GM18507 (cell line): ENCODE measurements at places on chromosomes 6 and 20.

- no peak for DNase-seq
These were observed 24.4 kb downstream of the CAP2 start for GRCh38 chr6:17417817-17418216.

GRCh38 chr6:122264557-122264956, 134.9 kb upstream of the HSF2 start:
- no peak for DNase-seq

DNA sequence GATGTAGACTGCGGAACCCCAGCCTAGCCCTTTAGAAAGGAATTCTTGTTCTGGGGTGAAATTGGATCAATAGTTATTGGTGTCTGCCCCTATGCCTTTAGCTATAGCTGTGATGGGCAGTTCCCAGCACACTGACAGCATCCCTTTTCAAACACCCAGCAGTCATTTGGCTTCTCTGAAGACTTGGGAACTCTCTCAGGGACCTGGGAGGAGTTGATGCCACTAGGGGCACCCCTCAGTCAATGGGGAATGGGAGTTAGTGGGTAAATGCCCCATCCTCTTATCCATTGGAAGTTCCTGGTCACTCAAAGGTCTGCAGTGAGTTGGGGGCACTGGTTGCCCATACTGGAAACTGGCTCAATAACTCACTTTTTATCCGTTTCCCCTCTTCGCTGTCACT, 31.6 kb upstream of the CSNK2A1 start:
- no peak for DNase-seq

- DNase-seq, result no peak
These were observed 421.9 kb downstream of the PREX1 start for GRCh38 chr20:48405909-48406308.

DNA sequence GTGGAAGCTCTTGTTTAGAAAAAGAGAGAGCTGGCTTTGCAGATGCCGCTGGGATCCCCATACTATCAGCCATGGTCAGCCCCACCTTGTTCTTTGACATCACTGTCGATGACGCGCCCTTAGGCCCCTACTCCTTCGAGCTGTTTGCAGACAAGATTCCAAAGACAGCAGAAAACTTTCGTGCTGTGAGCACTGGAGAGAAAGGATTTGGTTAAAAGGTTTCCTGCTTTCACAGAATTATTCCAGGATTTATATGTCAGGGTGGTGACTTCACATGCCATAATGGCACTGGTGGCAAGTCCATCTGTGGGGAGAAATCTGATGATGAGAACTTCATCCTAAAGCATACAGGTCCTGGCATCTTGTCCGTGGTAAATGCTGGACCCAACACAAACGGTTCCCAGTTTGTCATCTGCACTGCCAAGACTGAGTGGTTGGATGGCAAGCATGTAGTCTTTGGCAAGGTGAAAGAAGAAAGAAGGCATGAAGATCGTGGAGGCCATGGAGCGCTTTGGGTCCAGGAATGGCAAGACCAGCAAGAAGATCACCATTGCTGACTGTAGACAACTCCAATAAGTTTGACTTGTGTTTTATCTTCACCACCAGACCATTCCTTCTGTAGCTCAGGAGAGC, 2.4 kb upstream of the BLCAP start:
- DNase-seq, result no peak

DNA sequence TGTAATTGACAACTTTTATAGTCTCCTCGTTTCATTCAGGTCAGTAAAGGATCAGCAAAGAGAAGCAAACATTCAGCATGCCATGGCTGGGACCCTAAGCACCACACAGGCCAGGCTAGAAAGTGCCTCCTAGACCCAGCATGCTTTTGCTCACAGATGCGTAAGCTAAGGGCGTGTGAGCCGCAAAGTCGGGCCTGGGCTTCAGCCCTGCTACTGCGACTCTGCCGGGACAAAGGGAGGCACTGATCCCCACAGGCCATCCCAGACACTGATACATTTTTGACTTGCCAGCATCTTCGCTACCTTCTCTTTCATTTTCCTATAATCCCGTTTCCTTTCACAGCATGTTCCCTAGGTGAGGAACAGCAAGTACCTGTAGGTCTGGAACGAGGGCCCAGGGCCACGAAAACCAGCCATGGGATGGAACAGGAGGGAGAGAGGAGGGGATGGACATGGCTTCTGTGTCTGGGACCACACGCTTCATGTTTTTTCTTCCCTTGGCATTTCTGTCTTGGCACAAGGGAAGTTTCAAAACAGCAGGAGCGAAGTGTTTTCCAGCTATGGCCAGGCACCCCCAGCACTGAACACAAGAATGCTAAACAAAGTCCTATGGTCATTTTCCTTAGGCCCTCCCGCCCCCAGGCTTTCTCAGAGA, 42.6 kb downstream of the IRF4 start:
- DNase-seq, result no peak

DNA sequence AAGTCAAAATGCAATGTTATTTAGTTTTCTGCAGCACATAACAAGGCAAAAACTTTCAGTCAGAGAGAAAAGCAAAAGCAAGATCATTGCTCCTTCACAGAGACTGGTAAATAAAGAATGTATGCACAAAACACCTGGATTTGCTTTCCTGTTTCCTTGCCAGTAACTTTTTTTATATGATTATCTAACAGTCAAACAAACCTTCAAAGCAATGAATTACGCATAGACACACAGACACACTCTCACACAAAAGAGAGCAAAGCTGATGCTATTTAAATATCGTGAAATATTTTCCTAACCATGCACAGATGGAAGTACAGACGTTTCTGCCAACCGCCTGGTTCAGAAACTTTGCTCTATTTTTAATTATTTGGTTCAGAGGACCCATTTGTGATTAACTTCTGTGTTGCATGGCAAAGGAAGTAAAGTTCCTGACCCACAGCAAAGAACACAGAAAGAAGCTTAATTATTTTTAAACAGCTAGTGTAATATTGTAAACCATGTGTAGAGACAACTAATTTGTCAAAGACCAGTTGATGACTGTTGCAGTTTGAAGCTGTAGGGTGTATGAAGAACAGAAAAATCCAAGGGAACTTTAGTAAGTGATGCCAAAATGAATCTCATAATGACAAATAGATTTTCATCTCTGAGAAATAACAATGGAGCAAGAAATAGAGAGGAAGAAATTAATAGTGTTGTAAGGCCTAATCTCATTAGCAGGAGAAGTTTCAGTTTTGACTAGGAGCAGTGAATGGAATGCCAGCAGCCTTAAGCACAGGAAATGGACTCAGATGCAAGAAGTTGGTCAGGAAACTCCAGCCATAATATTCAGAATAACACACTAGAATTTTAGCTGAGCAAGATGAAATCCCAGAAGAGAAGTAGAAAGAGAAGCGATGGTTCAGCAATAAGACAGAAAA, 24.1 kb downstream of the ATXN1 start:
- no peak for DNase-seq

GRCh38 chr20:1906361-1907051, 11.3 kb downstream of the SIRPA start:
- no peak for DNase-seq

DNA sequence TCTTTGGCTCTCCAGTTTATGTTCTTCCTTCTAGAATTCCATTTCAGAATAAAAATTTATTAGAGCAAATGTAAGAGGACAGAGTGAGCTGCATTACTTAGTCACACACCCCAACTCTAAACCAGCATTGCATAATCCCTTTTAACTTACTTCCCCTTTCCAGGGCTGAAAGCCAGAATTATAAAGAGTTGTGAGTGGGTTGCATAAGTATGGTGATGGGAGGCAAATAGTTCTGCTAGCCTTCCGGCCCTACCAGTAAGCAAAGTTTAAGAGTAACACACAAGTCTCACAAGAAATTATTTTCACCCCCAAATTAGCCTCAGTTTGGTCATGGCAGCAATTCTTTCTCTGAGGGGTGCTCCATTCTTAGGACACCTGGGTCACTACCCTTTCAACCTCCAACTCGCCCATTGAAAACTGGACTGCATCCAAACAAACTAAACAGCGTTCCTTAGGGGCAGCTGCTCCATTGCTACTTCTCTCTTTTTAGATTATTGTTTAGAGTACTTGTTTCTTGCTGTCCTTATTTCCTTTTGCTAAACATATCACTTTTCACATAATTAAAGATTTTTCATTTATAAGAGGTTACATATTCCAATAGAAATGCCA, 1.6 kb downstream of the KIAA0408 start:
- no peak for DNase-seq

DNA sequence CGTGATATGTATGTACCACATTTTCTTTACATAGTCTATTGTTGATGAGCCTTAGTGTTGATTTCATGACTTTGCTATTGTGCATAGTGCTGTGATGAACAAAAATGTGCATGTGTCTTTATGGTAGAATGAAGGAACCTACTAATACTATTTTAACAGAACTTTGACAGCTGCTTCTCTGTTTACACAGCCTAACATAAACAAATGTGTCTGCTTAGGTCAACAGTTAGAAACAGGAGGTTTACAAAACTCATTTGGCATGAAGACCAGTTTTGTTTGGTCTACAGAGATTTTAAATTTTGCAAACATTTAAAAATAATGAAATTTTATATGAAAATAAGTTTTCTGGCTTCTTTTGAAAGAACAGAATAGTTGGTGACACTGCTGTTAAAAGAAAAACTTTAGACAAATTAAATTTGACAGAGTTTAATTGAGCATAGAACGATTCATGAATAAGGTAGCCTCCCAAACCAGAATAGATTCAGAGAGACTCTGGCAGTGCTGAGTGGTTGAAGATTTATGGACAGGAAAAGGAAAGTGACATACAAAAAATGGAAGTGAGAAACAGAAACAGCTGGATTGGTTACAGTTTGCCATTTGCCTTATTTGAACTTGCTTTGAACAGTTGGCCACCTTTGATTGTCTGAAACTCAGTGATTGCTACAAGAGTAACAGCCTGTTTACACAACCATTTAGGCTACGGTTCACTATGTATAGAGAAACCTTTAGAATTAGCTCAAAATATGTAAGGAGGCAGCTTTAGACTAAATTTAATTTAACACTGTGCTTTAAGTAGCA, 715.8 kb upstream of the HS3ST5 start:
- no peak for DNase-seq

- no peak for DNase-seq
These were observed 427.5 kb downstream of the PHF3 start for GRCh38 chr6:64062960-64063683.

DNA sequence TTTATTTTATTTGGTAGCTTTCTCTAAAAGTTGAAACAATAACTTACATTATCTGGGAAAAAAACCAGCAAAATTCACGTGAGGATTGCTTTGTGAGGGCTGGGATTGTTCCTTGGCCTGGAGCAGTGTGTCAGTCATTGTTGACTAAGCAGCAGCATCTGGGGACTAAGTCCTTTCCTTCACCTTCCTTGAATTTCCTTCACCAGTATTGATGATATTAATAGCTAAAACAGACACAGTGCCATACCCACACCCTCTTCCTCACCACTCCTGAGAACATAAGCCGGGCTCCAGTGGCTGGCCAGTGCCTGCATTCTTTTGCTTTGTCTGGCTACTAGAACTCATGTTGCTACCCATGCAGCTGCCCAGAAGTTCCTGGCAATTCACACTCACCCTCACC, 23.7 kb downstream of the PLCB1 start:
- DNase-seq, result no peak
